ENCODE measurements at places on chromosomes 13 and 19.

- DNase-seq: no peak
These were observed 136.2 kb upstream of the ZNF536 start for GRCh38 chr19:30235946-30236345.

DNA sequence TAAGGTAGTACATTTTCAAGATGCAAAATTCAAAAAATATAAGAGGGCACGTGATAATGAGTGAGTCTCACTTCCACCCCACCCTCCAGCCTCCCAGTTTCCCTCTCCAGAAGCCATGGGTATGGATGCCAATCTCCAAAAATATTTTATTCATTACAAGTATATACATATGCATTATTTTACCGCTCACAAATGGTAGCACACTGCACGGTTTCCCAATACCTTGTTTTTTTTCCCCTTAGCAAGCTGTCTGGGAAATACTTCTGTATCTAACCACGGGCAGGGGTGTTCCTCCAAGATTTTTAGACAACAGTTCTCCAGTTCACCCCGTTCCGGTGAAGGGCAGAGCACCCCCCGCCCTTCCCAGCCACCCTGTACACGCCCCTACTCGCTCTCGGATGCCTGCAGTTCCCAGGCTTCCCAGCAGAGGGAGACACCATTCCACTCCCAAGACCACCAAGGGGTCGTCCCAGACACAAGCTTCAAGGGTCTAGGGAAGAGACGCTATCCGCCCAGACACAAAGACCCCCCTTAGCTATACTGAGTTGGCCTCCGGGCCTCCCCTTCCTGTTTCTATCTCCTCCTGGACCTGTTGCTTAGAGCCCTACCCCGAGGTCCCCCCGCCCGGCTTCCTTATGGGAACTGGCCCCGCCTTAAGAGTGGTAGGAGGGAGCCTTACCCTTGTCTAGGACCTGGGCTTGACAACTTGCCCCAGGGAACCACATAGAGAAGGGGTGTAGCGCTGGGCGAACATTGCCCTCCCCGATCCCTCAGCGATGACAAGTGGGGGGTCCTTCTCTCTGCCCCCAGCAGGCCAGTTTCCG lies 1.1 kb upstream of the FXYD3 start:
- DNase-seq: peak; percentile 59

DNA sequence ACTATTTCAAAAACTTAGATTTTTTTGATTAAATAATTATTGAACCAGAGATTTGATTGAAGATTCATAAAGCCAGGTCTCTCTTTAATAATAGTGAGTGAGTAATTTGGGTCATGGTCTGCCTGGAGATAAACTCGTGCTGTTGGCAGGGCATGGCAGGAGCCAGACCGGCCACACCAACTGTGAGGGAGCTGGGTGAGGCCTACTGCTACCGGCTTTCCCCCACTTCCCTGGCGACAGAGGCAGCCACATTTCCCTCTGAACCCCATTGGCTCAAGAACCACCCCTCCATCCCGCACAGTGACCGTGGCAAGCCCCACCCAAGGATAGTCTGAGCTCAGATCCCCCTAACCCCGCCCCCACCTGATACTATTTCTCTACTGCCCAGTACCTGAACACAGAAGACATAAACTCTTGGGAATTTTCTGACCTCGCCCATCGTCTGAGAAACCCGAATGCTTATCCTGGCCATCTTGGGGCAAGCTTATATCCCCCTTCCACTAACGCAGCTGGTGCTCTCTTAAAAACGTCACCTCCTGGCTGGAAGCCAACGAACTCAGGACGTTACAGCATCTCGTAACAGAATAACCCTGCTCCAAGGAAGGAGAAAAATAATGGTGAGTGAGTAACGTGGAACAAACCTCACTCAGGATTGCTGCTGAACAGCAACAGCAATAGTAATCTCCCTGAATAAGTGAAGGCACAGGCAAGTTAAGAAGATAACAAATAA lies 627.6 kb upstream of the PCDH9 start:
- no peak for DNase-seq

DNA sequence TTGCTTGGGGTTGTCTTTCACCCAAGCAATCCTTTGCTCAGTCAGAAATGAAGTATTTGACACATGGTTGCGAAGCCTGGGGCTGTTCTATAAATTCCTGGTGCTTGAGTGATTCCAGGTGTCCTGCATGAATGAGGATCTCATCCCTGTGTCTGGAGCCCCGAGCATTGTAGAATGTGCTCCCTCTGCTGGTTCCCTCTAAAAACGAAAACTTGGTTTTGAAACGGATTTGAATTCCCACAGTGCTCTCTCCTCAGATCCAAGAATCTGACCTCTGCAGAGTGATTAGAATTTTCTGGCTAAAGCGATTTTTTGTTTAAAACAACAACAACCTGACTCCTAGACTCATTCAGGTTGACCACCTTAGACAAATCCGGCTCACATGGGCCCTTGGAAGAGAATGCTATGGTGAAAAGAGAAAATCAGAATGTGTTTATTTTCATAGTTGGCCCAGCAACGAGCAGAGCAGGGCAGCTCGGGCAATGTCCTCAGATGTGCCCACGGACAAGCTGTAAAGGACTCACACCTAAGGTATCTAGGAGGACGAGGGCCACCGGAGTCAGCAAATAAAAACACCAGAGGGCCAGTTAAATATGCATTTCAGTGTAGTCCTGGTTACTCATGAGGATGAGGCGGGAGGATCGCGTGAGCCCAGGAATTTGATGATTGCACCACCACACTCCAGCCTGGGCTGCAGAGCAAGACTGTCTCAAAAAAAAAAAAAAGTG lies 8.7 kb upstream of the ATP12A start:
- peak; percentile 81 for DNase-seq

DNA sequence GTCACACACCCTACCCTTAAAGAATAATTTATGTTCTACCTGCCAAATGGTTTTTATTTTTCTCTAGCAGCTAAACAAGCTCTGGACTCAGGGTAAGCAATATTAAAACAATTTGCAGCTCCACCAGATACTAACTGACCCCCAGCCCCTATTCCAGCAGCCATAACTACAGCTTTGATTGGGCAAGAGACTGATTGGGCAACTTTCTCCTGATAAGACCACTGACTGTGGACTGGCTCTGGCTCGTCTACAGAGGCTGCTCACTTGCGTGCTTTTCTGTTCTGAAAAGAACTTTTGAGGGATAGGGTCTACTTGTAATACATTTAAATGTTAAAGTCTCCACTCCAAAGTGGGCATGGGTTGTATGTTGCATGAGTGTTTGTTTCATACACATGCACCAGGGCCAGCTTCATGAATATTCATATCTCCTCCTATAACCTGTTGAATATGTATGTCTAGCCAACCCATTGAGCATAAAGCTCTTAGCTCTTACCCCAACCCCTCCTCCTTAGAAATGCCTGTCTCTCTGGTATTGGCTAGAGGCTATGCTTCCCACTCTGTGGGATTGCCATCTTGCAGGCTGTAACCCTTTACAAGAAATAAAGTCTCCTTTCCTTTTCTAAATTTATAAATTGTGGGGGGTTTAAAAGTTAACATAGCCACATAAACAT lies 19.9 kb downstream of the OR7A5 start:
- no peak for DNase-seq

DNA sequence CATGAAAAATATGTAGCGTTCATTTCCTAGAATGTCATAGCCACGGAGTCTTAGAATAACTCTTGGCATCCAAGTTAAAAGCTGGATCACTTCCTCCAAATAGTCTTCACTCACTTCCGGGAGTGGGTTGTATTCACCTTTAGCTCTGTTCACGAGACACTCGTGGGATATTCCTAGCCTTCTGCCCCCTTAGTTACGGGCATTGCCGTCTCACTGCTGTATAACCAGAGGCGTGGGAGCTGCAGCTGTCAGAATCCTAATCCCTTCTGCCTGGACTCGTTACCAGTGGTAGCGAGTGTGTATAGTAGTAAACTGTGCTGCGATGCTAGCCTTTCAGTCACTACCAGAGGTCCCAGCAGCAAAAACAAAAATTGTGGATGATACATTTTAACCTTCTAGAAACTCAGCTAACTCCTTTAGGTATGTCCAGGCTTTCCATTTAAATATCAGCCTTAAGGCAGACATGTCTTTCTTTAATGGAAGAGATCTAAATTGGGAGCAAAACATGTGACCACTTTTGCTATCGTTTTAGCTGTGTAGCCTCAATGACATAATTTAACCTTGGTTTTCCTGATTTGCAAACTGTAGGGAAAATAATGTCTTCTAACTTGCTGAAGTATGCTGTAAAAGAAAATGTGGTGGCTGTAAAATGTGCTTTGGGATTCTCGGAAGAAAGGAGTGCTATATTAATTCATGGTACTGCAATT lies 34.1 kb downstream of the ERCC5 start:
- no peak for DNase-seq

Measured in LoVo (cell line).